ENCODE measurements at places on chromosomes 2 and 18.

DNA sequence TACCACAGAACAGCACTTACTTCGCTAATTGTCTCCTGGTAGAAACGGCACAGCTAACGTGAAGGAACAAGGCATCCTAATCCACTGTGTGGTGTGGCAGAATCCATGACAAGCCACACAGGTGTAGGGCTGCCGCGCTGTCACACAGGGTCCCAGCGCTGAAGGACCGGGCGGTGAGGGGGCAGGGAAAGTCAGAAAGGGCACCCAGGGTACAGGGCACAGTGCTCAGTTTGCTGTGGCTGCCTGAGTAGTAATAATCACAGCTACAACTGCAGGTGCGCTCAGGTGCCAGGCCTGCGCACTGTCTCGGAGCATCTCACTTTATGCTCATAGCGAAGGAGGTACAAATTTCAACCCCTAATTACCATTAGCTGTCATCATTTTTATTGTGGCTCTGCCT lies 55.2 kb upstream of the CAB39 start:
- DNase-seq = no peak

- no peak for DNase-seq
Observed at GRCh38 chr18:78271790-78272189, 707.8 kb upstream of the SALL3 start.

DNA sequence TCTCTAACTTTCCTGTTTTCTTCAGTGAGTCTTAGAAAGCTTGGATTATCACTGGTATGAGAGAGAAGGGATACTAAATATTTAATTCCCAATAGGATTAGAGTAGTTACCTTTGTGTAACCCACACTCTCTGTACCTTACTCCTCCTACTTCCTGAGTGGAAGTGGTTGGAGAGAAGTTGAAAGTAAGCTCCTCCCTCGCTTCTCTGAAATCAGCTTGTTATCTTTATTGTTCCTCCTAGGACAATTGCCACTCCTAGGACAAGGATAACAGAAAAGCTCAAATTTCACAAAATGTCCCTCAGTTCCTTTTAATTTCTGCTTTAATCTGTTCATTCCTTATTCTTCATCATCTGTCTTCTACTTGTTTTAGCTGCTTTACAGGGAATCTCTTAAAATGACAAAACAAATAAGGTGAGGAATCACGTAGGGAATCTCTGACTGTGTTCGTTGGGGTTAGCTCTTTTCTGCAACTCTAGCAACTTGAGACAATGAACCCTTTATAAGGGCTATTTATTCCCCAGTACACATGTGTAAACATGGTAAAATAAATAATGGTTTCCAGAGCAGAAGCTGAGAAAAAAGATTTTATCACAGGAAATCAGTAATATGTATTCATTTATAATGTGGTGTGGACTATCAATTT lies 8.6 kb downstream of the ITPRID2 start:
- no peak for DNase-seq

- no peak for DNase-seq
Observed at GRCh38 chr2:168198476-168199207, 48.8 kb downstream of the STK39 start.

DNA sequence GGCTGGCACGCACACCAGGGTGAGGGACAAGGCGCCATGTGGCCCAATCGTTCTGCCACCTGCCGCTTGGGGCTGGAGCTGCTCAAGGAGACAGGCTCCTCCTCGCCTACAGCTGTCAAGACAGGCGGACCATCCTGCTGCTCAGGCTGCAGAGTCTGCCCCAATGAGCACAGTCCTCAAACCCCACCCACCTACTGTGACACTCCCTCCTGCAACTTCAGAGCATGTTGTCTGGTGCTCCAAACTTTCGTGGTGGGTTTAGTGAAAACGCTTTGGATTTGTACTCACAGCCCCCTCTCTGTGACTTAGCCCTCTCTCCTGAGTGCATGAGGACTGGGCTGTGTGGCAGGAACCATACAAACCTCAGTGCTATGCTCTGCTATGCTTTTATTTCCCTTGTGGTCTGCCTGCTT lies 23.2 kb upstream of the SLC35F6 start:
- DNase-seq = no peak
